Activated CD4-positive, alpha-beta T cell treated with anti-CD3 and anti-CD28 coated beads for 1 hour (primary cell): ENCODE measurements at places on chromosomes 1 and 21.
A peak's percentile ranks its signal among the peaks of the same experiment; 100 is the strongest.

- no peak for DNase-seq
Observed at GRCh38 chr1:9145021-9145668, 16.2 kb upstream of the GPR157 start.

DNA sequence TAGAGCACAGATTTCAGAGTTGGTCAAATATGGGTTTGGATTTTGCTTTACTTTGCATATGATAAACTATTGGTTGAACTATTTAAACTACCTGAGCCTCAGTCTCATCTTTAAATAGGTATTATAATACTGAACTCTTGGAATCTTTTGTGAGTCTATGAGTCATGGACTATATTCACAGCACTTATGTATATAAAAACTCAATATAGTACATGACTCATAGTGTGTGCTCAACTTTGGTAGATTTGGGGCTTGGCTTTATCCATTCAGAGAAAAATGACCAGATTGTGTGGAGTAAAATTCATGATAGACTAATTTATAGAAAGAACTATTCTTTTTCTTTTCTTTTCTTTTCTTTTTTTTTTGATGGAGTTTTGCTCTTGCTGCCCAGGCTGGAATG is 28.7 kb downstream of the FCRL3 start:
- no peak for DNase-seq

- DNase-seq: no peak
Observed at GRCh38 chr1:166302989-166303758, 136.4 kb upstream of the FAM78B start.

DNA sequence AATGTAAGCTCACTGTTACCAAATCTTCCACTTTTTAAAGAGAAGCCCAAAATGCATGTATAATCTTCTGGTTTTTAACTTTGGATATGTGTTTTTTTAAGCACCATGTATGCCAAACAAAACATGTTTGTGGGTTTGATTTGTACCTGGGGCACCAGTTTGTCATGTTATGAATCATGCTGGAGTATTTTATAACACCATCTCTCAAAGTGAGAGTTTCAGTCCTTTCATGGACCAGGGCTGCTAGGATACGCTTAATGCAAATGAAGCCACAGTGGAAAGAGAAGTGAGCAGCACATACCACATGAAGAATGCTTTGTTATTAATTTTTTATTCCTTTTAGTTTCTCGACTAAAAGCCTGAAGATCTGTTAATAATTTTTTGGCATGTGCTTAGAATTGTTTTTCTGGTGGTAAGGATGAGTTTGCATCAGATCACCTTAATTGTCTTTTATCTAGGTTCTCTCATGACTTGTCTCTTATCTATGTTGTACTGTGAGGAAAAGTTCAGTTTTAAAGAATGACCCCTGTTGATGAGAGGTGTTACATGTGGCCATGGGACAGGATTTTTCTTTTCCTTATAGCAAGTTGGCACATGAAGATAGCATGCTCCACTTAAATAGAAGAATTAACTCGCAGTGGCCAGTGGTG is 2.0 kb upstream of the RABGAP1L start:
- no peak for DNase-seq

GRCh38 chr21:23475281-23476219 is 2131.7 kb downstream of the MRPL39 start:
- no peak for DNase-seq

- DNase-seq: no peak
Observed at GRCh38 chr1:167714098-167714438, 7.7 kb upstream of the MPZL1 start.

DNA sequence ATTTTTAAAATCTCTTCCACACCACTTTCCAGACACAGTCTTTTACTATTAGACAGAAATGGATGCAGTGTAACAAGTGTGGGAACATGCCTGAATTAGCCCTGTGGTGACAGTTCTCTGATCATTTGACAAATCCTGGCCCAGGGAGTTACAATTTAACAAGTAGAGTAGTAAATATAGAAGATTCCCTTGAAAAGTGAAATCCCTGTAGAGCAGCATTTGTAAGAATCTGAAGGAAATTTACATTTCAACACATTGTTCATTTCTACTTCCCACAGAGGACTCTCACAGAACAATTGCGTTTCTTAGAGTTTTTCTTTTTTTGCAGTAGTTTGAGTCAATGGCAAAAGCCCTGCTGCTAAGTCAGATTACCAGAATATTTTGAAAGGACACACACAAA is 458.3 kb upstream of the BRINP3 start:
- no peak for DNase-seq

GRCh38 chr1:45686015-45686287 is 382 bp downstream of the GPBP1L1 start:
- DNase-seq: peak; percentile 47

DNA sequence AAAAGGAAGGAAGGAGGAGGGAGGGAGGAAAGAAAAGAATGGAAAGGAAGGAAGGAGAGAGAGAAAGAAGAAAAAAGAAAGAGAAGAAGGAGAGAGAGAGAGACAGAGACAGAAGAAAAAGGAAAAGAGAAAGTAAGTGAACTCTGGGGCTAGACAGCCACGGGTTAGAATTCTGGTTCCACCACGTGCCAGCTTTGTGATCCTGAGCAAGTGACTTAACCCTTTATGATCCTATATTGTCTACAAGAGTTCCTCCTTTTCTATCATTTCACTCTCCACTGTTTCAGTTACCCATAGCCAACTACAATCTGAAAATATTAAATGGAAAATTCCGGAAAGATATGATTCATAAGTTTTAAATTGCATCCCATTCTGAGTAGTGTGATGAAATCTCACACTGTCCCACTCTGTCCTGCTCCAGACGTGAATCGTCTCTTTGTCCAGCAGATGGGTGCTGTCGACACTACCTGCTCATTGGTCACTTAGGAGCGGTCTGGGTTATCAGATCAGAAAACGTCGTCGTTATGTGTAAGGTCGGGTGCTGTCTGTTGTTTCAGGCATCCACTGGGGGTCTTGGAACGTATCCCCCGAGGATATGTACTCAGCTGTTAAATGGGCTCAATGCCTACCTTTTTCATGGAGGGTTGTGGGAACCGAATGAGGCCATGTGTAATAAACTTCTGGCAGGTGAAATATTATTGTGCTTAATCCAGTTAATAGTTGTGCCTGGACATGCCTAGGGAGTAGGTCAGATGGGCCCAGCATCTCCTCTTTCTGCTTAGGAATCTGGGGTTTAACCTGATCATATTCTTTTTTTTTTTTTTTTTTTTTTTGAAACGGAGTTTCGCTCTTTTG is 19.1 kb downstream of the TMEM51 start:
- DNase-seq: no peak

GRCh38 chr1:28812669-28813468 is 899 bp downstream of the OPRD1 start:
- no peak for DNase-seq

DNA sequence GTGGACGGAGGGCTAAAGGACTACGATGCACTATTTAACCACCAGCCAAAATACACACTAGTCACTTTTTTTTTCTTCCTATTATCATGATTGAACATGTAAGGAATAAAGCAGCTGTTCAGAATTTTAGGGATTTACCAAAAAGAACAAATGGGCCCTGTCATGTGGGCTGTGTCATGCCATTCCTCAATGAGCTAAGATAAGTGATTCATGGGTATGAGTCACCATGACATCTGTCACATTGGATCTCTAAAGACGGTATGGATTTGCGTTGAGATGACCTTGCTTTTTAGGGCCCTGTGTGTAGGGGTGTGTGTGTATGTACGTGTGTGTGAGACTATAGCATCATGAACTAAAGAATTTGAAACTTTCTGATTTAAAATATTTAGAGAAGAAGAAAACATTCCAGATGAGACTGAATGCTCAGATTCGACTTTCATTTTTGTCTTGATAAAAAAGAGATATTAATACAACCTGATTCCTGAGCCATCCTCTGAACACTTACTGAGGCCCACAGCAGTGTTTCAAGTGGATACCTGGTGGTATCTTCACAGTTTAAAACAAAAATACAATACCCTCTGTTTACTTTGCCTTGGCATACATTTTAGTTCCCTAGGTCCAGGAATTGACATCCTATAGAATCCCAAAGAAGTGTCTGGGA is 246.1 kb upstream of the DUSP10 start:
- no peak for DNase-seq
